ENCODE measurements at places on chromosomes 1 and 21.

DNA sequence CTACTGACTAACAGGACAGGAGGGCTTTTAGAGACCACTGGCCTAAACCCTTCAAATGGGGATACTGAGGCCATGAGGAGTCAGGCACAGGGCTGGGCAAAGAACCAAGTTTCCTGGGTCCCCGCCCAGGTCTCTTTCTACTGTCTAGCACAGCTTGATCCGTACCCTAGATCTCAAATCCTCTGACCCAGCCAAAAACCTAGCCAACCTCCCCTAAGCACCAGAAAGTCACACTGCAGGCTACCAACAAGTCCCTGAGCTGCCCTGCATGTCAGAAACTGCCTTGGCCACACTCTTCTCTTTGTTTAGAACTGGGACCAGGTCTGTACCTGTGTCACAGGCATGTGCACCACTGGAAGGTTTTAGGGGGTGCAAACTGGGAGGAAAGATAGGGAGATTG is 33.6 kb downstream of the AHDC1 start:
- no peak overlapping the region for H3K27ac ChIP-seq
- peaks cover 7% of the 10 kb centered on the region for H3K27me3 ChIP-seq
- peaks cover 3% of the 10 kb centered on the region for H3K36me3 ChIP-seq
- DNase-seq, result no peak
- H3K4me3 ChIP-seq, result no peak overlapping the region
- peaks cover 14% of the 10 kb centered on the region for H3K4me1 ChIP-seq

GRCh38 chr1:244174922-244175521 is 123.9 kb downstream of the ZBTB18 start:
- no peaks in the 10 kb centered on the region for H3K4me1 ChIP-seq
- no peak overlapping the region for H3K4me3 ChIP-seq
- no peak overlapping the region for H3K27ac ChIP-seq
- no peak for DNase-seq
- peaks cover 2% of the 10 kb centered on the region for H3K27me3 ChIP-seq
- H3K36me3 ChIP-seq, result no peaks in the 10 kb centered on the region

- H3K36me3 ChIP-seq, result no peaks in the 10 kb centered on the region
- DNase-seq, result no peak
- no peaks in the 10 kb centered on the region for H3K4me1 ChIP-seq
- H3K27me3 ChIP-seq, result peaks cover 21% of the 10 kb centered on the region
- no peak overlapping the region for H3K27ac ChIP-seq
Observed at GRCh38 chr1:15212954-15213291, 34.1 kb upstream of the FHAD1 start.

DNA sequence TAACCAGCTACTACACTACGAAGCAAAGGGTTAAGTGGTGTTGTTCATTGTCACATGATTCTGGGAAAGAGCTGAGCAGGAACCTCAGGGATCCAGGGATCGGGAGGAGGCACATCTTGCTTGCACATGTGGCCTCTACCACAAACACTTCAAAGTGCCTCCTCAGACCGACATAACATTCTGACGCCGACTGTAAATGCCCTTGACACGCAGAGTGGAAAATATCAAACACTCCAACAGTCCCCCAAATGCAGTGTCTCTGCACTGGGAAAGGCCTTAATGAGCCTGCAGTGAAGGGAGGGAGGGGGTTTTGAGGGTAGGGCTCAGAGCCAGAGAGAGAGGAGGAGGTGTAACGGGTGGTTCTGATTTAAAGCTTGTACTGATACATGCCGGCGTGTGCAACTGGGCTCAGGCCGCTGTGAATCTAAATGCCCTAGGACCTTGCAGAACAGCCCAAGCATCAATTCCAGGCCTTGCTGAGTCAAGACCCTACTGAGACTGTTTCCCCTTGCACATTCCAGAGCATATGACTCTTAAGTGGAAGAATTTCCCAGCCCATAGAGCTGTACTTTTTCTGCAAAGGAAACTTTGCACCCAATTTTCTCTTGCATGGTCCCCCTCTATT is 163.7 kb downstream of the NTMT2 start:
- no peak overlapping the region for H3K4me3 ChIP-seq
- no peak for DNase-seq
- no peaks in the 10 kb centered on the region for H3K27me3 ChIP-seq
- H3K4me1 ChIP-seq, result no peaks in the 10 kb centered on the region

GRCh38 chr1:221612047-221612777 is 129.7 kb downstream of the DUSP10 start:
- H3K4me1 ChIP-seq, result peaks cover 7% of the 10 kb centered on the region
- no peak for DNase-seq
- H3K4me3 ChIP-seq, result no peak overlapping the region
- no peak overlapping the region for H3K27ac ChIP-seq
- H3K36me3 ChIP-seq, result no peaks in the 10 kb centered on the region

DNA sequence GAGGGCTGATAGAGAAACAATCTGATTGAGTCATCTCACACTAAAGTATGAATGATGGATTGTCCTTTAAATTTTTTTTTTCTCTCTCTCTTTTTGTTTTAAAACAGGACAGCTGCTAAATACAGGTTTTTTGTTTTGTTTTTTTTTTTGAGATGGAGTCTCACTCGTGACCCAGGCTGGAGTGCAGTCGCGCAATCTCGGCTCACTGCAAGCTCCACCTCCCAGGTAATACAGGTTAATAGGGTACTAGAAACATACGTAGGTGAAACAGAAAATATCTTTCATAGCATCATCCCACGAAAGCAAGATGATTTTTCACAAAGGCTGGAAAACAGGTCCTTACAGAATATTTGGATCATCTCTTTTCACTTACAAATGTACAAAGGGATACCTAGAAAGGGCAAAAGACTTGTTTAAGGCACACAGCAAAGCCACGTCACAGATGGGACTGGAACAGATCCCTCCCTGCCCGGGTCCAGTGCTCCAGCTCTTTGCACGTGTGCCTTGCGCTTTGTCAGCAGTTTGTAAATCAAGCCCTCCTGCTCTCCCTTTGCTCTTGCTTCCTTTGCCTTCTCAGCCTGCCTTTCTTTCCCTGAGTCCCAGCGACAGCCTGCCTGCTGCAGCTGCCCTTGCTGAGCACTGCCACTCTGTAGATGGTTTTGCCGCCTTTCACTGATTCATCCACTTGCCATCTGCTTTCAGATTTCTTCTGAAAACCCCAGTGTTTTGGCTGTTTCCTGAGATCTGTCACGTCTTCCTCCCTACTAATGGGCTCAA is 171.3 kb upstream of the BEND5 start:
- H3K4me3 ChIP-seq, result no peak overlapping the region
- H3K27me3 ChIP-seq, result no peaks in the 10 kb centered on the region
- H3K27ac ChIP-seq, result no peak overlapping the region
- no peaks in the 10 kb centered on the region for H3K4me1 ChIP-seq
- H3K36me3 ChIP-seq, result no peaks in the 10 kb centered on the region

DNA sequence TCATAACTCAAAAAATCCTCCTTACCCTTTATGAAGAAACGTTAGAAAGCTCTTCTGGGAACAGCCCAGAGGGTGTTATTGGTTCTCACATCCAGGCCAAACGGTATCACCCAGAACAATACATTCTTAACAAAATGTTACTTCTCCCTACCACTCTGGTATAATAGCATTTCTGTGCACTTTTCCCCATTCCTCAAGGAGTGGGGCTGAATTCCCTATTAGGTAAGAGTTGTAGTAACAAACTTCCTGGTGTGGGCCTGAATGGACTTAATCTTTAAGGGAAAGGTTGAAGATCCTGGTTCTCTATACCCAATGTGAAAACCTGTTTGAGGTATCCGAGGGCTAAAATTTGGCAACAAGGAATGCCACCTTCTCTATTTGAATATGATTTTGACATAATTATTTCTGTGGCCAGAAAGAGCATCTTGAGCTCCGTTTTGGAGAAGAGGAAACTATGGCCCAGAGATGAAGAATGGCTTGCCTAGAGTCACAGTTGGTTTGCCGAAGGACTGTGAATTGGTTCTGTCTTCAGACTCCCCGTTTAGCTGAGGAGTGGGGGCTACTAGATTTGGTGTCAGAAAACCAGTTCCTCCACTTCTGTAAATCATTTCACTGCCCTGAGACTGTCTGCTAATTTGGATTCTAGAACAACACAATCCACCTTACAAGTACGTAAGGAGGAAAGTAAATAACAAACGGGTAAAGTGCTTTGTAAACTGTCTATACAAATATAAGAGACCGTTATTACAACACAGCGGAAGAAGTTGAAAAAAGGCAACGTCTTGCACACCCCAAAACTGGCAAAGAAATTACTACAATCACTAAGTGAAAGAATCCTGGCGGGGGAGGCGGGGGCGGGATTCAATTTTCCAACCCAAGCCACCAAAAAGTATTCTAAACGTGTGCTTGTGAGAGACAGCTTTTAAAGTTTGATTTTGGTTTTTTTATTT is 2.3 kb downstream of the ANP32E start:
- H3K4me3 ChIP-seq, result no peak overlapping the region
- H3K27me3 ChIP-seq, result no peaks in the 10 kb centered on the region
- H3K27ac ChIP-seq, result peak overlapping the region; percentile 97
- peaks cover 35% of the 10 kb centered on the region for H3K36me3 ChIP-seq
- peaks cover 14% of the 10 kb centered on the region for H3K4me1 ChIP-seq
- DNase-seq, result no peak

DNA sequence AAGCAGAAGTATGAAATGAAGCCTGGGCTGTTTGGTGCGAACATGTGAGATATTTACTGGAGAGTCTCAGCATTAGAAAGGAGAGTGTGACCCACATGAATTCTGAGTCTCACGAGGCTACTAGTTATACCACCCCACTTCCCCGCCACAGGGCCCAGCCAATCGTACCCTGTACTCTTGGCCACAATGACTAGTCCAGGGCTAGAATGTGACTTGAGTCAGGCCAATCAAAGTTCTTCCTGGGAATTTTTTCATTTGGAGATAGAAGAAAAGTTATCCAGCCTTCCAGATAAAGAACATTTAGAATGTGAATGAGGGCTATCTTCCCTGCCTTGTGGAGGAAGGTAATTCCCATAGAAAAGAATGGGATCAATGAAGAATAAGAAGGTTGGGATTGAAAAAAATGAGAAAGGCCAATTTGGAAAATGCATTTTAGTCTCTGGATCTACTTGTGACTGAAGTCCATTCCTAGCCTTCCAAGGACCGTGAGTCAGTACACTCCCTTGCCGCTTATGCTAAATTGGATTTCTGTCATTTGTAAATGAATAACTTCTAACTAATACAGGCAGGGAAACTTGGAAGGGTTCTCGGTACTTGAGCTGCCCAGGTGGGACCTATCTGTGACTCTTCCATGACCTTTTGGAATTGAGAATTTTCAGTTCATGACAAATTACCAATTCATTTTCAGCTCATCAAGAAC is 12.3 kb upstream of the RIMKLA start:
- no peak overlapping the region for H3K27ac ChIP-seq
- no peaks in the 10 kb centered on the region for H3K4me1 ChIP-seq
- DNase-seq, result no peak
- H3K27me3 ChIP-seq, result peaks cover 29% of the 10 kb centered on the region
- H3K36me3 ChIP-seq, result no peaks in the 10 kb centered on the region
- H3K4me3 ChIP-seq, result no peak overlapping the region

DNA sequence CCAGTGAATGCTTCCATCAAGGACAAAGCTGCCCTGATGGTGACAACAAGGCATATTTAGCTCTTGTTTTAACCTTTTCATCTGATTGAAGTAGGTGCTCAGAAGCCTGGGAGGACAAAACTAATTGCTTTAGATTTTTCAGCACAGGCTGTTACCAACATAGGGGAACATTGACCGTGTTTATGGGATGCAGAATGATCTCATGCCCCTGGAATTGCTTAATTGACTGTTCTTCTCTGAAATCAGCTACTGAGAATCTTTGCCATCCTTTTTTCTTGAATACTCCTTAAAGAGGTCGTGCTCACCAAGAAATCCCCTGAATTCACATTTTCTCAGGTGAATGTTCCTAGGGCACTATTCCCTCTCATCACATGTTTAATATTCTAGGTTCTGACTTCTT is 95.9 kb upstream of the CCDC190 start:
- no peak overlapping the region for H3K4me3 ChIP-seq
- H3K4me1 ChIP-seq, result peaks cover 3% of the 10 kb centered on the region
- H3K27me3 ChIP-seq, result peaks cover 3% of the 10 kb centered on the region
- H3K36me3 ChIP-seq, result no peaks in the 10 kb centered on the region
- DNase-seq, result no peak

Data from activated T-helper 2 cell treated with anti-CD3 and anti-CD28 coated beads, Interferon-gamma antibody, Interleukin-2, Interleukin-4, amounts not matched to agents 10 μg/mL and 5 μg/mL and 100 μg/mL, durations not matched to agents 14 hours and 24 hours and 36 hours (primary cell).